Hematopoietic multipotent progenitor cell treated with erythropoietin and hydrocortisone succinate and interleukin-3 and kit ligand, for 15 days (in vitro differentiated cells): ENCODE measurements at places on chromosomes 4 and X.

DNA sequence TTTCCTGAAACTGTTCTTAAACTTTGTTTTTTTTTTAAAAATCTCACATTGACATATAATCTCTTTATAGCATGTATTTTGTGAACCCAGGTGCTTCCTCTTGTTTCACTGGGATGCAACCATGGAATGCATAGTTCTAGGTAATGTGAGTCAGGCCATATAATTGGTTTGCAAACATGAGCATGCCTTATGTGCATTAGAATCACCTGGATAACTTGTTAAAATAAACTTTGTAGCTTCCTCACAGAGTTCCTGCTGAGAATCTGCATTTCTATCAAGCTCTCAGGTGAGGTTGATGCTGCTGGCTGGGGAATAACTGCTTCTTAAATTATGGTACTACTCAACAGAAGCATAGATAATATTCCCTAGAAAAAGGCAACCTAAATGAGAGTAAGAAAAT is 940.3 kb upstream of the LCORL start:
- no peak for DNase-seq

- DNase-seq, result no peak
Measured at GRCh38 chr4:8072235-8072968, 86.2 kb downstream of the ABLIM2 start.

DNA sequence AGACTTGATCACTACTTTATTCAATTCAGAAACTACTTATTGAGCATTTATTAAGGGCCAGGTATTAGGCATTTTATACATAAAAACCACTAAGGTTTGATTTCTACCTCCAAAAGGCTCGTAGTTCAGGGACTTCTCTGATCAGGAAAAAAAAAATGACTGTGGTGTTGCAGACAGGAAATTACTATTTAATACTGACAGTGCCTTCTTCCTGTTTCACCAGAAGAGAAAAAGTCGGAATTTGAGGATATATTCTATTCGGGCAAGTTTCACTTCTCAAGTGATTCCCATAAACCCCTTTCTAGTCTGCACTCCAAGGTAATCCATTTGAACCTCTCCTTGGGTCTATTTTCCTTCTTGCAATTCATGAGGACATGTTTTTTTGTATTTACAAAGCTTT is 15.3 kb upstream of the TASL start:
- DNase-seq, result no peak

DNA sequence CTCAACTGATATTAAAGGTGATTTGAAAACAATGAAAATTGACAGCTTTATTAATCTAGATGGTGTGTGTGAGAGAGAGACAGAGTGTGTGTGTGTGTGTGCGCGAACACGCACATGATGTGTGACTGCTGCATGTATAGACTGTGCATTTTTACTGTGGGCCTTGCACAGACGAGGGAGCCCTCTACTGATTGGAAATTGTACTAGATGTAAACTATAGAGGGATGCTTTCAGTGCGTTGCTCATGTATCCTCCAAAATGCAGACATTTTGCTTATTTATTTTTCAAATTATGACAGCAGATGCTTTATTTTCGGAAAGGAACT is 168.4 kb upstream of the GK2 start:
- DNase-seq, result no peak

- DNase-seq, result no peak
Measured at GRCh38 chrX:146054311-146054710, 236.7 kb downstream of the SLITRK2 start.

DNA sequence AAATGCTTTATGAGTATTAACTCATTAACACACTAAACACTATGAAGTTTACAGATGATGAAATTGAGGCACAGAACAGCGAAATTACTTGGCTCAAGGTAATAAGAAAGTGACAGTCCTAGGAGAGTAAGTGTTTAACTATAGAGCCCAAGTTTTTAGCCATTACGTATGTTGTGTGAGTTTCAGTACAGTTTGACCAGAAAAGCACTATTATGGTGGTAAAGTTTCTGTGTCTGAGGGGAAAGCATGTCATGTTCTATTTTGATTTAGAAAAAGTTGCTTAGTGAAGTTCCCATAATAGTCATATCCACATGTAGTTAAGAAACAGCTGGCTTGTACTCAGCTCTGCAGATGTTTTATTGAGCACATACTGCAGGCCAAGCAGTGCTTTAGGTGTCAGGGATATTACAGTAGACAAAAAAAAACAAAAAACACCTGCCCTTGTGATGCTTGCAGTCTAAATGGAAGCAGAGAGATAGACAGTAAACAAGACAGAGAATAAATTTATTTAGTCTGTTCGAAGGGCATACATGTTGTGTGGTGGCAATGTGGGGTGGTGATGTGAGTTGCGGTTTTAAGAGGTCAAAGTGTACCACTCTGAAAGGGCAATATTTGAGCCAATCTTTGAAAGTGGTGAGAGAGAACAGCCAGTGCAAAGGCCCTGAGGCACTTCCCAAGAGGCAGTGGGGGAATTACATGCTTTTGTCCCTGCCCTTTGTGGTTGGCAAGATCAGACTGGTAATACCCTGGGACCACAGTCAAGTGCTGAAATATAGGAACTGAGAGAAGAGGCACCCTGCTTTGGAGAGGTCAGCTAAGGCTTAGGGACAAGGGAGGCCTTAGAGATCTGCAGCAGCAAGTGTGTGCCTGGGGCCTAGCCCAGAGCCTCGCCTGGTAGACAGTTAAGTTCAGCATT is 6.2 kb downstream of the TMEM131L start:
- no peak for DNase-seq
